ENCODE measurements at places on chromosomes 3 and 15.

DNA sequence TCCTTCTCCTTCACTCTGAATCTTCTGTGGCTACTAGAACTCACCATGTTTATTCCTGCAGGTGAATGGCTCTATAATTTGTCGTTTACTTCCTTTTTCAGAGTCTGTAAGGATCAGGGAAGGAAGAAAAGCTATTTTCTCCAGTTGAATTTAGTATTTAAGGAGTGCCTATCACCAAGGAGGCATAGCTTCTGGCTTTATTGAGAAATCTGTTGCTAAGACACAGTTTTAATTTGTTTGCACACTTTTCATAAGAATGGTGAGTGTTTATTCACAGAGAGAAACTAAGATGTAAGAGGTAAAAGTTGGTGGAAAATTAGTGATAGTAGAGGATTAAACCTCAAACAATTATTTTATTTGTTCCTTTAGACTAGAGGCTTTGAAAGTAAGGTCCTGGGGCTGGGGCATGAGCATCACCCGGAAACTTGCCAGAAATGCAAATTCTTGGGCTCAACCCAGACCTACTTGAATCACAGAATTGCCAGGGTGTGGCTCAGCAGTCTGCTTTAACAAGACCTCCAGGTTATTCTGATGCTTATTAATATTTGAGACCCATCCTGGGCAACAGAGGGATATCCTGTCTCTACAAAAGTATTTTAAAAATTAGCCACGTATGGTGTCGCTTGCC is 461.3 kb downstream of the AGBL1 start:
- no peak for DNase-seq

DNA sequence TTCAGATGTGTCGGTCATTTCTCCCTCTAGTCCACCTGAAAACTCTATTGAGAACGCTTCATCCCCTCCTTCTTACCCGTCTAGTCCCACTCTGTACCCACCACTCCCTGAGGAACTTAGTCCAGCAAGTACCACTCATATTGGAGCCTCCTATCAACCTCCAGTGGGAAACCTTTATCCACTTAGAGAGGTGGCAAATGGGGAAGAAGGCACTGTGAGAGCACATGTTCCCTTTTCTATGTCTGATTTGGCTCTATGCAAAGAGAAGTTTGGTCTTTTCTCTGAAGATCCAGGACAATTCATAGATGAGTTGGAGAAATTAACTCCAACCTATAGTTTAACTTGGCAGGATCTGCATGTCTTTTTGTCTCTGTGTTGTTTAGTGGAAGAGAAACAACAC is 17.0 kb upstream of the RPN1 start:
- DNase-seq: no peak

DNA sequence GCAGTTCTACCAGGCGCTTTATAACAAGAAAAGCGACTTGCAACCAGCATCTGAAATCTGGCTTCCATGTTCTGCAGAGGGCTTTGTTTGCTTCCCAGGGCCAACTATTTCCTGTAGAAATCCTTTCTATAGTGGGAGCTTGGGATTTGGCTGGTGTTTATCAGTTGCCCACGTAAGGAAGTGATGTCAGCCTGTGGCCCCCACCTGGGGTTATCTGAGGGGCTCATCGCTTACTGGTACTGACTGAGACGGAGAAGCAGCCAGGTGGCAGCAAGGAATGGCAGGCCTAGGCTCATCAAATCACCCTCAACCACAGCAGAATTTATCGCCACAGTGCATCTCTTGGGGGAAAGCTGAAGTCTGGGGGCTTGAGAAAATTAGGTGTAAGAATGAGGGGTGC is 14.6 kb upstream of the CCR9 start:
- DNase-seq: no peak

- DNase-seq: no peak
These were observed 171.8 kb downstream of the EPHA6 start for GRCh38 chr3:96986241-96986640.

DNA sequence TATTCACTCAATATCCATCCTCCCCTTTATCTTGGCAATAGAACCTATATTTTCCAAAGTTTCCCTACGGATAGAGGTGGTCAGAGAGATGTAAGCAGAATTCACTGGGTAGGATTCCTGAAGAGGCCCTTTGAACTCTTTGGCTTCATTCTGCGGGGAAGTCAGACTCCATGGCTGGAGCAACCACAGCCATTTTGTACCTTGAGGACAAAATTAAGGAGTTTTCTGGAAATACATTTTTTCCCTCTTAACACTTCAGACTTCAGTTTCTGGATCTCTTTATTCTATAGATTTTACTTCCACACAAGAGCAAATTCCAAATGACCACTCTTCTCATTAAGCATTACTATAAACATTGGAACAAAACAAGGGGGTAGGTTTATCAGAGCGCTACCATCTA is 43.3 kb downstream of the ADAMTS9 start:
- no peak for DNase-seq

GRCh38 chr3:172193436-172193835 is 154.1 kb downstream of the FNDC3B start:
- no peak for DNase-seq

DNA sequence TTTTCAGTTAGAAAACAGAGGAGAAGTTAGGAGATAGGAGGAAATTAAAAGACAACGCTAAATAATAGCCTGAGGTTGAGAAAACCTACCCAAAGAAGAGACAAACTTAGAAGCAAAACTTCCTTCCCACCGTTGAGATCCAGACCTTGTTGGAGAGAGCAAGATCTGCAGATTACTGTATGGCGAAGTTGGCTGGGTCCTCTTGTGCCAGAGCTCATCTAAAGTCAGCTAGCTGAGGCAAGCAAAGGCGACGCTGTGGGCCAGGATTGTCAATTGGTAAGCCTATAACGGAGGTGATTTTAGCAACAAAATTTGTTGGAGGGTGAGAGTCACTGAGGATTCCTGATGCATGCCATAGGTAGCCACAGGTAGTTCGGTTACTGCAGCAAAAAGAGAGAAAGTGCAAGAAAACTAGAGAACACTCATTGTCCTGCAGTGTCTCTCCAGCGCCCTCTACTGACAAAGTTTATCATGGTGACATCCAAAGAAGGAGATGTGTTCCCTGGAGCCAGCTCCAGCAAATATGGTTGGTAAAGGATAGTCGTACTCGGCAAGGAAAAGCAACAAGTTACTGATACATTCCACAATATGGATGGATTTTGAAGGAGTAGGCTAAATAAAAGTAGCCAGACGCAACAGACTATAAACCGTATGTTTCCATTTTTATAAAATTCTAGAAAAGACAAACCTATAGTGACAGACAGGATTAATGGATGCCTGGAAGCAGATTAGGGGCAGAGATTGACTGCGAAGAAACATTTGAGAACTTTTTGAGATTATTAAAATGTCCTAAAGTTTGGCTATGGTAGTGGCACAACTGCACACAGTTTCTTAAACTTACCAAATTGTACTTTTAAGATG is 9.8 kb upstream of the OR5K4 start:
- DNase-seq: no peak

DNA sequence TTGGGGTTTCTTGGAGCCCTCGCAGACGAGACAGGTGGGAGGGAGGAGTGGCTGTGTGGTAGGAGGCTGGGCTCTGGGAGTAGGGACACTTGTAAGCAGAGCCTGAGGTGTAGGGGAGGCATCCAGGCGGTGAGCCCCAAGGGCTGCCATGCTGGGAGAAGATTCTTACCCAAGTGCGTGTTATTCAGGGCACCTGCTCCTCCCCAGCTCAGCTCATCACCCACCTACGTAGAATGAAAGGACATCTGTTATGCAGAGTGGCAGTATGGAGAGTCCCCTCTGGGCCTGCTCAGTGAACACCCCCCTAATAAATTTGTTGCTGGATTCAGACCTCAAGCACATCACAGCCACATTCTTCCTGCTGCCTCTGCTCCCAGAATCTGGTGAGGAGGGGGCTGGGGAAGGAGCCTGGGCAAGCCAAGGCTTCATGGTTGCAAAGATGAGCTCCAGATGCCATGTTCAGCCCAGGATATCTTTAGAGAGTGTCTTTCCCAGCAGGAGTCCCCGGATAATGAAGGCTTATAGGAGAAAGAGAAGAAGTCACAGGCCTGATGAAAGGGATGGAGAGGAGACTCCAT is 261.8 kb downstream of the EPHB1 start:
- DNase-seq: no peak

DNA sequence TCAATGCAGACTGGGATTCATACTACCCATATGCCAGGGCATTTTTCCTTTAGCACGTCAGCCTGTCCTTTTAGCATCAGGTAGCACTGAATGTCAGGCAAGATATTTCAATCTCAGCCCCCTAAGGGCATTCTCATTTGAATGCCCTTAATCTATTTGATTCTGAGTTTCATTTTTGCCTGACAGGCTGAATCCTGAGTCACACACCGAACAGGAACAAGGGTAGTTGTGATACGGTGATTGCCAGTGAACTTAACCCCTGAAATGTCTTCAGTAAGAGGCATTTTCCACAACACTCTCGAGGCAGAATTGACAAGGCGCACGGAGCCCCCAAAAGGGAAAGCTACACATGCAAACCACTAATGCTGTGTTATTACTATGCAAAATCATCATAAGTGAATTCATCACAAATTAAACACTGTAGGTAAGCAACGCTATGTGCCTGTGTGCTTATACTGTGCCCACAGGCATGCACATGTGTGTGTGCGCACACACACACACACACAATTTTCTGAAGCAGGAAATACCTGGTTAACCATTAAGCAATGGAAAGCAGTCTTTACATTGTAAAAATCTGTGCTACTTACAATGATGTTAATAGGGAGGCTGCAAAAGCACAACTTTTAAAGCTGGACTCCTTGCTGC is 130.4 kb downstream of the ZNF385D start:
- DNase-seq: no peak

DNA sequence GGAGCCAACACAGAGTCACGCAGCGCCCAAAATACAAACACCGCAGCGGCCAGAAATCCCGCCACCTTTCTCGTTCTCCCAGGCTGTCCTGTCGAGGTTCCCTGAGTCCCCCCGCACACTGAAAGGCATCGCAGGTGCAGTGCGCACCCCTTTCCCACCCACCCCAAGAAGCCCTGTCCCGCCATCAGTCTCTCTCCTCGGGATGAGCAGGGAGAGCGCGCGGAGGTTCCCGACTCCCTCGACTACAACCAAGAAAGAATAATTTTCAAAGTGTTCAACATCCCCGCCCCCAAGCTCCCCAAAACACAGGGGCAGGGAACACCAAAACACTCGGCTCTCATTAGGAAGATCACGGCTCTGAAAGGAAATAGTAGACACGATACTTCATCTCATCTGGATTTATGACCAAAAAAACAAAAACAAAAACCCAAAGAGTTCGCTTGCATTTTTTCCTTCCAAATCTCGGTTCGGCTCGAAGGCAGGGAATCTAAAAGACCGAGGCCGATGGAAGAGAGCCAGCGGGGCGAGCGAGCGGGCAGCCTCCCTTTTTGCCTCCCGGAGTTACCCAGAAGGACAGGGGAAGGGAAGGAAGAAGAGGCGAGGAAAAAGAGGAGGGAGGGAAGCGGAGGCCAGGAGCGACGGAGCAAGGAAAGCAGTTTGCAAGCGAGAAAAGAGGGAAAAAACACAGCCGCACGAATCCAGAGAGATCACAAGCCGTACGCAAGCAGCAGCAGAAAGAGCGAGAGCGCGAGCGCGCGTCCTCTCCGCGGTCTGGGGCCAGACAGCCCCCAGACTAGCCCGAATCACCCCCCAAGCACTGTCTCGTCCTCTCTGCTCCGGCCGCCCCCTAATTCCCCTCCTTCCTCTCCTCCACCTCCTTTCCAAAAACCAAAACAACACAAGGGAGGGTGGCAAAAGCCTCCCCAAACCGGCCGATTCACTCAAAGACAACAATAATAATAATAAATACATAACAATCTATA is 808 bp downstream of the BCL6 start:
- DNase-seq: no peak

DNA sequence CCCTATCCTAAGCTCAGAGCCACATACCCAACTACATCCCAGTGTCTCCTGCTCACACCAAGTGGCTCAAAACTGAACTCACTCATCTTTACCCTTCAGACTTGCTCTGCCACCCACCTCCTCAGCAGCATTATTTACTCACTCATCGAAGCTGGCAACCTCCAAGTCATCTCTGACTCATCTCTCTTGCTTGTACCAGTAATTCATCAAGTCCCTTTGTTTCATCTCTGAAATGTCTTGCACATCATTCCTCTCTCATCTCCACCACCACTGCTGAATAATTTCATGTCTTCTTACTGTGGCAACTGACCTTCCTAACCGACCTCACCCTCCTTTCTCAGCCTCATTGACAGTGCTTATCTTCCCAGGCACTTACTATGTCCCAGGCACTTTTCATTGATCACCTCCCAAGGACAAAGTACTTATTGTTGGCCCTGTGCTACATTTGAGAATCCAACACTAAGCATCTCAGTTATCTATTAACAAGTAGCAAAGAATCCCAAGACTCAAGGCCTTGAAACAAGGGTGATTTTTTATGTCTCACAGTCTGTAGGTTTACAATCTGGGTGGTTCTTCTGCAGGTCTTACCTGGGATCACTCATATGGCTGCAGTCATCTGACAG is 82.0 kb downstream of the MRPL46 start:
- DNase-seq: no peak

- no peak for DNase-seq
These were observed 66.7 kb downstream of the ARHGAP31 start for GRCh38 chr3:119360736-119361462.

- DNase-seq: no peak
These were observed 93.3 kb upstream of the IMPG2 start for GRCh38 chr3:101413656-101414055.

DNA sequence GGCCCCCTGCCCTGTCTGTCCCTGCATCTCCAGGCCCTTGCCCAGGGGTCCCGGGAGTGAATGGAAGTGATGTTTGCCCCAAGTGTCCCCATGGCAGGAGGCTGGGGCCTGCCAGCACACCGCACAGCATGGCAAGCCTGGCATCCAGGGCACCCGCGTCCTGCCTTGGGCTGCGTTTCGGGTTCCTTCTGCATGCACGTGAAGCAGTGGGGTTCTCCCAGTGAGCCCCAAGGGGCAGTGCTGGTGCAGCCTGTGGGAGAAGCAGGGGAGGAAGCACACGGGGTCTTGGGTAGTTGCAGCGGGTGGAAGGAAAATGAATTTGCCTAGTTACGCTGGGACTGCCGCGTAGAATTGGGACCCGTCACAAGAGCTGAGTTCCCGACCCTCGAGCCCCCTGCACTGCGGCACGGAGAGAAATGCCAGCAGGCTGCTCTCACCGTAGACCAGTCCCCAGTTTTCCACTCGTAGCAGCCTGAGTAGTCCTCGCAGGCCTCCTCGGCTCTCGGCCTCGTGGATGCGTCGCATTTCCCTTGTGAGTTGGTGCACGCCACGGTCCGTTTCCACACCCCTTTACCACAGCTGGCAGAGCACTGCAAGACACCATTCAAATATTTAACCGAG is 259.5 kb upstream of the LYSMD4 start:
- no peak for DNase-seq

- no peak for DNase-seq
These were observed 14.2 kb downstream of the MYO5A start for GRCh38 chr15:52514482-52514881.

DNA sequence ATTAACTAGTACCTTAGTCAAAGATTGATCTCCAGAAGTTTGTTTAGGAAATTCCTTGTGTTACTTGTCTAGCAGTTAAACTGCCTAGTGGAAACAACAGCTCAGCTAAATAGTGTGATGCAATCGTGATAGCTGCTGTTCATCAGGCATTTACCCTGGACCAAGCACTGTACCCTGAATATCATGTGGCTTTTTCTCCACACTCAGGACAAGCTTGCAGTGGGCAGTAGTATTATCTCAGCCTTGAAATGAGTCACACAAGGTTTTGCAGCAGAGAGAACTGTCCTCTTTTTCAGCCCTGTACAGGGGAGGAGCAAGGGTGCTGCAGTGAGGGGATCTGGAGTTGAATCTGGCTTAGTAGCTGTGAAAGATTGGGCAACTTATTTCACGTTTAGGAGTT is 208.4 kb downstream of the TP63 start:
- DNase-seq: peak; percentile 88

GRCh38 chr3:128590948-128591347 is 59.7 kb downstream of the RPN1 start:
- DNase-seq: no peak

- peak; percentile 15 for DNase-seq
These were observed 65.9 kb upstream of the TMEM108 start for GRCh38 chr3:132972333-132972732.
